M059J (cell line): ENCODE measurements at places on chromosomes 11 and 22. TPM values are rescaled to one million over a fixed set of nuclear protein-coding genes. Genes with fewer than 3 reads are reported as not detected.
A peak's percentile ranks its signal among the peaks of the same experiment; 100 is the strongest.

- DNase-seq = no peak
Observed at GRCh38 chr11:65658174-65659021, 4.3 kb downstream of the RELA start.

GRCh38 chr22:24736526-24737053, 37.9 kb downstream of the PIWIL3 start:
- DNase-seq = no peak

DNA sequence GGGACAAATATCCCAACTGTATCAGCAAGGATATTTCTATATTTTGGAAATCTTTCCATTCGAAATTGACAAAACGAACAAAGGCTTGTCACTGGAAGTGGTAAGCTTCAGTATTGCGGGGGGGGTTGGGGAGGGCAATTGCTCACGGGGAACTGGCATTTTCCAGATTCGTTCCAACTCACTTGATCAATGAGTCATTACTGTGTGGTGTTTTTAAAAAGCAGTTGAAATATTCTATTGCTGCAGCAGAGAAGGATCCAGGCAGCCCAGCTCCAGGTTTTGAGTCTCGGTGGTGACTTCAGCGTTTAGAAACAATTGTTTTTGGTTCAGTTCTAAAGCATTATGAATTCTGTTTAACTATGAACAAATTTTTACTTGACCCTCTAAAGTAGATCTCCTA, 33.8 kb upstream of the FBLN1 start:
- DNase-seq = peak; percentile 78

SEC14L2 gene
- total RNA-seq = 15.1 and 31.3 TPM in 2 replicates

HOATZ gene
- not detected in 2 replicates for total RNA-seq

- no peak for DNase-seq
Observed at GRCh38 chr11:119589001-119589400, 140.0 kb downstream of the NECTIN1 start.

DEUP1 gene
- not detected in 2 replicates for total RNA-seq
